ENCODE measurements at places on chromosomes 13 and 19. TPM values are rescaled to one million over a fixed set of nuclear protein-coding genes. Genes with fewer than 3 reads are reported as not detected.

GRCh38 chr19:5021046-5021445 lies 52.1 kb downstream of the KDM4B start:
- no peak for DNase-seq

CGB1 gene
- not detected for total RNA-seq

OR7C1 gene
- total RNA-seq, result 0.20 TPM

GRCh38 chr19:1523412-1524286 lies at the start of gene PLK5:
Gene PLK5 (plus strand): TSS chr19:1524077. CDS start chr19:1526997, 2,920 bp downstream.
- no peak for DNase-seq

NLRP11 gene
- not detected for total RNA-seq

GRCh38 chr19:38233740-38234251 lies 9.8 kb upstream of the DPF1 start:
- DNase-seq, result no peak

DNA sequence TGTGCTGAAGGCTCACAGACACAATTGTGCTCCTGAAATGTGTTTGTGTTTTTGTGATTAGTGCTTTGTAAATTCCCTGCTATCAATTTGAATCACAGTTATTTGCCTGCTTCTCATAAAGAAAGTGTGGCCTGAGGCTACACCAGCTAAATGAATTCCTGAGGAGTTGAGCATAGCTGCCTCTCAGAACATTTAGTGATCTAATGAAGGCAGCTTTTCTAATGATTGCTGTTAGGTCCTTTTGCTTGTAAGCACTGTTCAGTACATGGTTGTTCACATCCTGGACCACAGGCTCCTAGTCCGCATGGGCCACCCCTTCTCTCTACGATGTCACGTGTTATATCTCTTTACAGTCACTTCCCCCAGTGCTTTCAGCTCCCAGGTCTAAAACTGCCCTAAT lies 238.2 kb downstream of the B3GLCT start:
- DNase-seq, result no peak

DNA sequence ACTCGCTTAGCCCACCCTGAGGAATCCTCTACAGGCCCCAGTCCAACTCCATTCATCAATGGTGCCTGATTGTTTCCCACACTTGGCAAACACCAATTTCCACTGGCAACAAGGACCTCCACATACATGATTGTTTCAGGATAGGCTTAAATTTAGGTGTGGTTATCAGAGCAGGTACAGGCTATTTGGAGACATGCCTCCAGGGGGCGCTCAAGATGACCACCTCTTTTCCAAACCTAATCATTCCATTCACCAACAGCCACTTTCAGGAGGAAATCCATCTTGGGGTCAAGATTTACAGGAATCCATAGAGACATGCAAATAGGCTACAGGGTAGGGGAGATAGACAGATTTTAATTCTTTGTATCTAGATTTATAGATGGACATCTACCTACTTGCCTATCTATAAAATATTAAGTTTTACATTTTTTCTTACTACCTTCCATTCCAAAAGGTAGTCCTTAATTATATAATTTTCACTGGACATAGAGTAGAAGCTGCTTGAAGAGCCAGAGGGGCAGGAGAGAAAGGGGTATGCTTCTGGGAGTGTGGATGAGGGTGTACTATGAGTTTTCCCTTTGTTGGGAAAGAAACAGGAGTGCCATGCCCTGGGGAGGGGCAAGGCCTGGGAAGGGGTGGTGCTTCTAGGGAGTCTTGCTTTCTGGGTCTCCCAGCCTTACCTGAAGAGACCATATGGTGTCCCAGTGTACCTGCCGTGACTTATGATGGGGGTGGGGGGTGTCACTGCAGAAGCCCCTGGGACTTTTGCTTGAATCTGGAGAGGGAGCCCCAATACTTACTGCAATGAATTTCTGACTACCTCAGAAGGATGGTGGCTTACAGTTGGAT lies 14.1 kb upstream of the PCDH8 start:
- no peak for DNase-seq

GRCh38 chr13:47337781-47338507 lies 441.1 kb upstream of the HTR2A start:
- DNase-seq, result no peak

NKG7 gene
- total RNA-seq, result 7.5 TPM

GRCh38 chr19:4715529-4716221 lies 8.0 kb downstream of the DPP9 start:
- DNase-seq, result no peak

- no peak for DNase-seq
Observed at GRCh38 chr13:21871382-21871781, 200.5 kb downstream of the FGF9 start.

DNA sequence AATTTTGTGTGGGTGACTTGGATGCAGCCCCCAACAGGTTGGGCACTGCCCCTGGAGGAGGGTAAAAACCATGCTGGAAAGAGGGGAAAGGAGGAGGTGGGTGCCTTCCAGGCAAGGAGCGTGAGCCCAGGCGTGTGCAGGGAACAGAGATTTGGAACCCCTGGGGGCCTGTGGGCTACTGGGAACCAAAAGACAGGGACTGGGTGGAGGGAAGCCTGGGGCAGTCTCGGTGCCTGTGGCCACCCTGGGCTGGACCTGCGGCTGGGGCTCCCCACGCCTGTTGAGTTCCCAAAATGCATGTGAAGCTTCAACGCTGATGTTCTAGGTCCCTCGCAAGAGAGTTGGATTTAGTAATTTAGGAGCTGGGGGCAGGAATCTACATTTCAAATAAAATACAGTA lies 24.8 kb downstream of the GGACT start:
- DNase-seq, result no peak

ZNF98 gene
- 3.7 TPM for total RNA-seq

CCL25 gene
- total RNA-seq, result 0.39 TPM

- DNase-seq, result no peak
Observed at GRCh38 chr13:111554539-111555267, 234.3 kb downstream of the TEX29 start.

- peak; percentile 78 for DNase-seq
Observed at GRCh38 chr13:33139780-33140535, 123.7 kb downstream of the KL start.

MYPOP gene
- 1.1 TPM for total RNA-seq

DNA sequence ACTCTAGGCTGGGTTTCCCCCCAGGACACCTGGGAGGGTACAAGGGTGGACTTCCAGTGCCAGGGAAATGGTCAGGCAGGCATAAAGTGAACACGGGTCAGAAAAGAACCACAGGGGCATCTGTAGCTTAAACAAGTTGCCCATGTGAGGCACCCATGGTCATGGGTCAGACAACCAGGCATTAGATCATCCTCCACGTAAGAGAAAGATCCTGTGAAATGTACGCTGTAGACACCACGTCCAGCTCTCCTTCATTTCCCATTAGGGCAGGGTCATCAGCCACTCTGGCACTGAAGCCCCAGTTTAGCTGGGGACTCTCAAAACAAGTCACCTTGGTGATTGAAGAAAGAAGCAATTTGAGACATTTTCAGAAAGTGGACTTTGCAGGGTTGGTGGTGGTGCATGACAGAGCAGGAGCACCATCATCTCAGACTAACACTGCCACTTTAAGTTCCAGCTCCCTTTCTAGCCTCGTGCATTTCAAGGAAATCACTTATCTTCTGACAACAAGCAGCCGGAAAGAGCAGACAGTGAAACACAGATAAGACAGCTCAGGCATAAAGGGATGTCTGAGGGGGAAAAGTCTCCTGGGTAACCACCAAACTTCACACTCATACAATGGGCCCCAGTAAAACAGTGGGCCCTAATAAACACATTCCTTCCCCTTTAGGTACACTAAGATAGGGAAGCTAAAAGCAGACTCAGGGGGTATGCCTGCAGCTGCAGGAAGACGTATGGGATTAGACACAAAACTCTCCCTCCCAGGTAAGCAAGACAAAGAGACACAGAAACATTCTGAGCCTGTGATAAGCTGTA lies 16.1 kb upstream of the SIGLEC6 start:
- DNase-seq, result no peak

DNA sequence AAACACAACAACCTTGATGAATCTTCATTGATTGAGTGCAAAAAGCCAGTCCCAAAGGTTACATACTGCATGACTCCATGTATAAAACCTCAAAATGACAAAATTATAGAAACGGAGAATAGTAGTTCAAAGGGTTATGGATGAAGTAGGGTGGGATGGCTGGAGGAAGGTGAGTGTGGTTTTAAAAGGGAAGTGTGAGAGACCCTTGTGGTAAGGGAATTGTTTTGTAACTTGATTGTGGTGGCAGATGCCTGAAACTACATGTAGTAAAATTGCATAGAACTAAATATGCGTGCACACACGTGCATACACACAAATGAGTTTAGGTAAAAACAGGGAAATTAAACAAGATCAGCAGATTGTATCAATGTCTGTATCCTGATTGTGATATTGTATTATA lies 340.7 kb downstream of the MTUS2 start:
- no peak for DNase-seq

DNA sequence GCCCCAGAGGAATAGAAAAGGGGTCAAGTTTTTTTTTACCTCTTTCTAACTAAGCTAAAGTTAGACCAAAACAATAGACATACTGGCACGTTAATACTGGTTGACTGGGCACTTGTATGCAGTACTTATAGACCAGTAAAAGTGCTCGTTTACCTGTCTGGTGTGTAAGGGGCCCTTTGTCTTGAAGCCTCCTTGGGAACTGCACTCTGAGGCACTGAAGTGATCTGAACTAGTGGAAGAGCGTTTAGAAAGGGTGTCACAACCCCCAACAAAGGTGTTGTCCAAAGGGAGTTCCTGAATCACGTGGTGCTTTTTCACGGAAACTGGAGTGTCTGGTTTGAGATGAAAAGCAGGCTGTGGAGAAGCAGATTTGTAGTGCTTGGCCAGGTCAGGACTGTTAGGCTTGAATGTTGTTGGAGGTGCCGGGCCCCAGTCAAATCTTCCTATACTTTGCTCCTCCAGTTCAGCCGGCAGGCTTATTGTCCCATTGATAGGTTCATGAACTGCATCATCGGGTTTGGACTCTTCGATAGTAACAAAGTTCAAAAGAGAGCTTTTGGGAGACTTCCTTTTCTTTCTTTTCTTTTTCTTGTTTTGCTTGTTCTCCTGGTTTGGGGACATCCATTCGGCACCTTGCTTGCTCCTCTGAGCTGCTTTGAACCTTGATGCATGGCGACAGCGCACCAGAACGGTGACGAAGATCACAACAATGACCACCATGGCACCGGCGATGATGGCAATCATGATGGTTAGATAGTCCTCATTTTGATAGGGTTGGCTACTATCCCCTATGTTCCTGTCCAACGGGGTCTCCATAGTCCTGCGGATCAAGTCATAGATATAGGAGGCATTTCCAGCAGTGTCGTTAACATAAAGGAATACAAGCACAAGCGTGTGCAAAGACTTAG lies 4.6 kb downstream of the PCDH9 start:
- no peak for DNase-seq
